ENCODE measurements at places on chromosomes 1 and 21.

DNA sequence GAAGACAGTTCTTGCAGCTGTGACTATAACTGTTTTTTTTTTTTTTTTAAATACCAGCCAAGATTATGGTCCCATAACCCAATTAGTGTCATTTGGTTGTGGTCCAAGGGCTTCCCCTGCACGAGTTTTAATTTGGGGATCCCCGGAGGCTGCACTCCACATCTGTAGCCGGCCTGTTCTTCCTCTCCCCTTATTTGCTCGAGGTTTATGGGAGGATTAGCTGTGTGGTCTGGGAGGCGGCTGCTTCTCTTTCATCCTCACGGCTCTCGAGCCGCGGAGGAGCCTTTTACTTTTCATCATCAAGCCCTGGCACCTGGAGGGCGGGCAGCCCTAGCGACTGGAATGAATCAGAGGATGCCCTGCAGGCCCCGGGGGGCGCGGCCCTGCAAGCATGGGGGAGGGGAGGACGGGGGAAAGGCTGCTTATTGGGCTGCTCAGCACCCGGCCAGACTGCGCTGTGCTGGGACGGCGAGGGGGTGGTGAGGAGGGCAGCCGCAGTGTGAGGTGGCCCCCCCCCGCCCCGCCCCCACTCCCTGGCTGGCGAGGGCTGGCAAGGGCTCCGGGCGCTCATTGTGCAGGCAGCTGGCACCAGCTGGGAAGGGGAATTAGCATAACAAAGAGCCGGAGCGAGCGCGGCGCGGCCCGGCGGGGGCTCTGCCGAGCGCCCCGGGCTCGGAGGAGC, 18.5 kb downstream of the SERTAD4 start:
- peak; percentile 21 for DNase-seq

- peak; percentile 80 for DNase-seq
These were observed at the start of gene S1PR1 for GRCh38 chr1:101236516-101237228. TSS of gene S1PR1 (plus strand) at chr1:101237019. CDS start at chr1:101238985, 1,966 bp downstream.

DNA sequence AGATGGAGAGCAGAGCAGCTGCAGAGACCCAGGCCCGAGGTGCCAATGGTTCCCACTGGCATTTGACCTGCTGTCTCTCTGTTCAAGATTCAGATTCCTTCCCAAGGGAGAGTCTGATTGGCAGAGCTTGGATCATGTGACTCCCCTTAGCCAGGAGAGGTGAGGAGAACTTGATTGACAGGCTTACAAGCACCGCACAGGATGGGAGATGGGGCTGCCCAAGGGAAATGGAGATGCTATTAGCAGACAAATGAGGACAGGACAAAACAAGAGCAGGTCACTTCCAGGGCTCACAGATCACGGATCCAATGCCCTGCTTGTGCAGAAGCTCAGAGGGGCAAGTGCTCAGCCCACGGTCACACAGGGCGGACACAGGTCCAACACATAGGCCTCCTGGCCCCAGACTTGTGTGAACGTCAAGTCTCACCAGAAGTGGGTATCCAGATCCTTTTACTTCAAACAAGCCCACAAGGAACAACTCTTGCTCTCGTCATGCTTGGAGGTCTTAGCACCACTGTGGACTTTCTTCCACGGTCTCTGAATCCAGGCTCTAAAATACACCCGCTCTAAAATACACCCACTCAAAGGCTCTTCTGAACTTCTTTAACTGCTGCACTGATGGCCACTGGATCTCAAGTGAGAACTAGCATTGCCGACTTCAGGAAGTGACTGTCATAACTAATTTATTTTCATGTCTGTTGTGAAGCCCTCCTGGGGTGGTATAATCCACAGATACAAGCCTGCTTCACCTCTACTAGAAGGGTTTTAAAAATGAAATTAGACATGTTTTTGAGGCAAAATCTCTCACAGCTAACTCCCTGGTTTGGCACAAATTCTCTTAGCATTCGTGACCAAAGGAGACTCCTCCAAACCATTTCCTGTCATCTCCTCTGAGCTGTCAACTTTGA, 274.9 kb downstream of the RRAGC start:
- DNase-seq: no peak

DNA sequence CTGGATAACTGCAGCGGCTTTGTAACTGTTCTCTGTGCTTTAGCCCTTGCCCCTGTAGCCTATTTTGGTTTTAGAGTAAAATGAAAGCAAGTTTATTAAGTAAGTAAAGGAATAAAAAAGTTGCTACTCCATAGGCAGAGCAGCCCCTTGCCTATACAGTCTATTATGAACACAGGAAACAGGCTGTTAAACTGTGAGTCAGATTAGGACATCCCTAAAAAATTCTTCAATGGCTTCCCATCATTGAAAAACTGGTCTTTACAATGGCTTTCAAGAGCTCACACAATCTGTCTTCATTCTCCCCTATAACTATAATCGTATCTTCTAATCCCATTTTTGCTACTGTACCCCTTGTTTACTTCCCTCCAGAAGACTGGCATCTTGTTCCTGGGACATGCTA, 43.0 kb downstream of the ATG4C start:
- no peak for DNase-seq

- DNase-seq: peak; percentile 38
These were observed 185.6 kb downstream of the TOMM20 start for GRCh38 chr1:234942879-234943506.

DNA sequence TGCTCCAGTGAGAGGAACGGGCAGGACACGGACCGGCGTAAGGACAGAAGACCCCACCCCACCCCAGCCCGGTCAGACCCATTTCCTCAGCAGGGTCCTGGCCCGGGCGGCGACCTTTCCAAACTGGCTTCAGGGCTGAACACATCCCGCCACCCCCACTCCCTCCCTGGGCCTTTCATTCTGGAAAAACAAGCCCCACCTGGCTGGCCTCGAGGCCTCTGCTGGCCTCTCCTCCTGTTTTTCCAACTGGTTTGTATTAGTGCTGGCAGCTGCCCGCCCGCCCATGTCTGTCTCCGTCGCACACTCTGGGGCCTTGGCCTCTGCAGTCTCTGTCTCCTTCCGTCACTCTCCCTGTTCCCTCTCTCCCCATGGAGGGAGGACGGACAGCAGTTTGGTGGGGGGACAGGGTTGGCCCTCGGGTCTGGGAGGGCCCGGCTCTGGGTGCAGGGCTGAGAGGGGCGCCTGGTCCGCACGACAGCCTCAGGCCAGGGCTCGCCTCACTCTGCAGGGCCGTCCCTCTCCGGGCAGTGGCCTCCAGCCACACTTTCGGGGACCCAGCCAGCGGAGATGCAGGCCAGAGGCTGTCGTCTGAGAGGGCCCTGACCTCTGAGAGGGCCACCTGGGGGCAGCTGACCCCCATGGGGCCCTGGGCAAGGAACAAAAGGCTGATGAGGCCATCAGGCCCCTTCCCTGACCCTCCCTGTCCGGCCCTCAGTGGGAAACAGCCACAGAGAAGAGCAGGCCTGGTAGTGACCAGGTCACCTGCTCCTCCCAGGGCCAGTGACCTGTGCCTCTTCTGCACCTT, 1.5 kb upstream of the MXRA8 start:
- DNase-seq: no peak

GRCh38 chr1:31376375-31377134, 3.7 kb upstream of the FABP3 start:
- peak; percentile 31 for DNase-seq

GRCh38 chr1:173666646-173667045, 3.0 kb downstream of the ANKRD45 start:
- DNase-seq: no peak

- DNase-seq: no peak
These were observed 6.7 kb downstream of the CSTB start for GRCh38 chr21:43769325-43769958.

- DNase-seq: no peak
These were observed 10.4 kb downstream of the SLC30A10 start for GRCh38 chr1:219917851-219918466.

DNA sequence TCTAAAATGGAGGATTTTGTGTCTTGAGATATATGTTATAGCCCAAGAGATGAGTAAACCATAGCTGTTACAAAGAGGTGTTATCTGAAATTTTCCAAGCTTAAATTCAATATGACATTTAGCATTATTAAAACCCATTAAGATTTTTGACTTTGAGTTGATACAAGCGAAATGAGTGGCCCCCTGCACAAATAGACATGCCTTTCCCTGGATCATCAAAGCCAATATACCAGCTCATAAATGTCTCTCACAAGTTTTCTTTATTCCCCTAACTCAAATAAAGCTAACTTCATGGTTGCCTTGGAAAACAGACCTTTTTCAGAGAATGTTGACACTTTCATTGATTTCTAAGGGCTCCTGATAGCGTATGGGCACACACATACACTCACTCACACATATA, 55.5 kb upstream of the TIAM1 start:
- no peak for DNase-seq

DNA sequence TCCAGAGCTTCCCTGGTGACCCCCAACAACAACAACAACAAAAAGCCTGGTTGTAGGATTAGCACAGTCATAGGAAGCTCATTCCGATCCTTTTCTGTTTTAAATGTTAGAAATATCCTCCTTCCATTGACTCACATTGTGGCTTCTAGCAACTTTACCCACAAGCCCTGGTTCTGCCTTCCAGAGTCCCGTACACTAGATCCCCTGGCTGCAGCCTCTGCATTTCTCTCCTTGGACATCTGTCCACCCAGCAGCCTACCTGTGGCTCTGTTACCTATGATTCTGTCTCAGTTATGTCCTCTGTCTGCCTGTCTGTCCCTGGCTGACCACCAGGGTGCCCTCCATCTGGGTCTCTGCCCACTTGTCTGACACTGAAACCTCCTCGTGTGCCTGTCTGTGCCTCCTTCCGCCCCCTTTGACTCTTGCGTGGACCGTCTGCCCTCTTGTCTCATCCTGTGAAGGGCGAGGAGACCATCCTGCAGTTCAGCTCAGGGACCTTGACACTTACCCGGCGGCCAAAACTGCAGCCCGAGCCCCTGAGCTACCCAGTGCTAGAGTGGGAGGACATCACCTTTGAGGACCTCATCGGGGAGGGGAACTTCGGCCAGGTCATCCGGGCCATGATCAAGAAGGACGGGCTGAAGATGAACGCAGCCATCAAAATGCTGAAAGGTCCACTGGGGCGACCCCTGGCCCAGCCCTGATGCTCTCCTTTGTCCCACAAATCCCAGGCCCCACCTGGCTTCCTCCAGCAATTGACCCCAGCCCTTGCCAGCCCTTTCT, 16.1 kb downstream of the TIE1 start:
- no peak for DNase-seq

DNA sequence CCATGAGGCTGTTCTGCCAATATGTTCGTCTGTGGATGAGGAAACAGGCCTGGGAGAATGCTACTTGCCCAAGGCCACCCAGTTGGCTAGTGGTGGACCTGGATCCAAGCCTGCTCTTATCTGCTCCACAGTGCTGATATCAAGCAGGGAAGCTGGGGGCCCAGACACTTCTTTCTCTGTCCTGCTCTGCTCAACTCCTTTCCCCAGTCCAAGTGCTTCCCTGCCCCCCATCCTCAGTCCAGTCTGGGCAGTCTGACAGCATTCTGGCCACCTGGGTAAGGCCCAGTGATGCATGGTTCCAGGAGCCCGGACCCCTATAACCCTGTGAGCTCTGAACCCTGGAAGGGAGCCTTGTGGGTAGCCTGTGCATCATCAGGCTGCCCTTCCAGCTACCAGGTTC, 4.2 kb upstream of the PAQR7 start:
- no peak for DNase-seq

GRCh38 chr1:226474041-226474440, 66.1 kb upstream of the PARP1 start:
- DNase-seq: peak; percentile 19

DNA sequence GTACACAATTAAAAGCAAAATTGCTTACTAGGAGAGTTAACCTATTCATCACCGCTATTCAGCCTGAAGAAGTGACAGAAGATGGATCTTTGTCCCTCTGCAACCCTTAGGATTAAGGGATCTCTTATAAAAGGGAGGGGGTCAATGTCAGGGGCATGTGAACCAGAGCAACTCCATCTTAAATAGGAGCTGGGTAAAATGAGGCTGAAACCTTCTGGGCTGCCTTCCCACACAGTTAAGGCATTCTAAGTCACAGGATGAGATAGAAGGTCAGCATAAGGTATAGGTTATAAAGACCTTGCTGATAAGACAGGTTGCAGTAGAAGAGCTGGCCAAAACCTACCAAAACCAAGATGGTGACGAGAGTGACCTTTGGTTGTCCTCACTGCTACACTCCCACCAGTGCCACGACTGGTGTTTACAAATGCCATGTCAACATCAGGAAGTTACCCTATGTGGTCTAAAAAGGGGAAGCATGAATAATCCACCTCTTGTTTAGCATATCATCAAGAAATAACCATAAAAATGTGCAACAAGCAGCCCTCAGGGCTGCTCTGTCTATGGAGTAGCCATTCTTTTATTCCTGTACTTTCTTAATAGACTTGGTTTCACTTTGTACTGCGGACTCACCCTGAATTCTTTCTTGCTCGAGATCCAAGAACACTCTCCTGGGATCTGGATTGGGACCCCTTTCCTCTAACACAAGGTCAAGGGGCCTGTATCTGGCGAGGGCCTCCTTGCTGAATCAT, 35.3 kb upstream of the NEK2 start:
- peak; percentile 68 for DNase-seq

DNA sequence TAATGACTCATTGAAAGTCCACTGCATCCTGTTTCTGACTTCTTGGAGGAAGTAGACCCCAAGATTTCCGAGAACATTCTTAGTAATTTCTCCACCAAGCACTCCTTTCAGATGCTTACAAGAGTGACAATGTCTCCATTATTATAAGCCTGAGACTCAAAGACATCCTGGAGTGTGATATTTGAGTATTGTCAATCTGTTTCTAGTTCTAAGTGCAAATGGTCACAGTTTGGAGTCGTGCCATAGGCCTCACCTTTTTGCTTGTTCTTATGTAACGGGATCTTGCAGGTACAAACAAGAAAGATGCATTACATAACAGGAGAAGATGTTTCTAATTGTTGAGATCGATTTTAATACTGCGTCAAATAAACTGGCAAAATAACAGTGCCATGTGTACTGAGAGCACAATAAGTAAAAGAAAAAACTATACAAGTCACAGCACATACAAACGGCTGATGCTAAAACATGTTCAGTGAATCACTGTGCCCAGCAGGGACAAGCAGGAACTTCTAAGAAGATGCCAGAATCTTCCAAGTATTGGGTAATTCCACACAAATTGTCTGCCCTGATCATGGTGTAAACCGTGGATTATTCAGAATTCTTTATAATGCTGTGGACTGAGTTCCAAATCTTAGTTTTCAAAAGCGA, 54.1 kb downstream of the CD2 start:
- peak; percentile 32 for DNase-seq

DNA sequence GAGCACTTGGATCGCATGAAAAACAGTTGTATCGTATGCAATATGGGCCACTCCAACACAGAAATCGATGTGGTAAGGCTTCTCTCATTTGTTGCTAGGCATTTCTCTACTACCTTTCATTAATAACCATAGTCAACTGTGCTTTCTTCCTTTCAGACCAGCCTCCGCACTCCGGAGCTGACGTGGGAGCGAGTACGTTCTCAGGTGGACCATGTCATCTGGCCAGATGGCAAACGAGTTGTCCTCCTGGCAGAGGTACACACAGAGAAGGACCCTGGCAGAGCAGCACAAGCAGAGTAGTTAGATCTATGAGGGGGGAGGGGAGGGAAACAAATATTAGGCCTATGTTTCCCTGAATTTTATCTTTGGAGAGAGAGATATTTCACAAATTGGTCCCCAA, 16.0 kb upstream of the STRIP1 start:
- no peak for DNase-seq
